CD4-positive, alpha-beta T cell treated with Interleukin-12 subunit alpha and Interleukin-12 subunit beta, for 1 hour (primary cell): ENCODE measurements at places on chromosomes 7 and 10.

GRCh38 chr7:44367475-44368043 is 42.2 kb upstream of the CAMK2B start:
- DNase-seq = no peak

- DNase-seq = no peak
These were observed 51.9 kb downstream of the CFTR start for GRCh38 chr7:117531595-117532244.

- no peak for DNase-seq
These were observed 52.2 kb upstream of the KCNIP2 start for GRCh38 chr10:101895781-101896180.

DNA sequence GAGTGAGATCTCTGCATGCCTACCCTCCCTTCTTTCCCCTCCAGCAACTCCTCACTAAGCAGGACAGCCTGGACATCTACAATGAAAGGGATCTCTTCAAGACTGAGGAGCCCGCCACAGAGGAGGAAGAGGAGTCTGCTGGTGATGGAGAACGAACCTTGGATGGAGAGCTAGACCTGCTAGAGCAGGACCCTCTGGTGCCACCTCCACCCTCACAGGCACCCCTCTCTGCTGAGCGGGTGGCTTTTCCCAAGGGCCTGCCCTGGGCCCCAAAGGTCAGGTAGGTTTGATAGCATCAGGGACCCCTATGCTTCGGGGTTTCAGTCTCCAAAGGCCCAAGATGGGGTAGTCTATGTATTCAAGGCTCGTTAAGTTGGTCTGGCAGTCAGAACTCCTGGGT is 23.9 kb downstream of the STRIP2 start:
- DNase-seq = no peak

- no peak for DNase-seq
These were observed 7.8 kb downstream of the MAD1L1 start for GRCh38 chr7:2224934-2225333.

- DNase-seq = no peak
These were observed 253.8 kb downstream of the MAD1L1 start for GRCh38 chr7:1978656-1979590.

GRCh38 chr7:135321556-135321955 is 87.9 kb downstream of the STRA8 start:
- no peak for DNase-seq

- DNase-seq = no peak
These were observed 13.5 kb upstream of the TBX20 start for GRCh38 chr7:35267411-35267810.

DNA sequence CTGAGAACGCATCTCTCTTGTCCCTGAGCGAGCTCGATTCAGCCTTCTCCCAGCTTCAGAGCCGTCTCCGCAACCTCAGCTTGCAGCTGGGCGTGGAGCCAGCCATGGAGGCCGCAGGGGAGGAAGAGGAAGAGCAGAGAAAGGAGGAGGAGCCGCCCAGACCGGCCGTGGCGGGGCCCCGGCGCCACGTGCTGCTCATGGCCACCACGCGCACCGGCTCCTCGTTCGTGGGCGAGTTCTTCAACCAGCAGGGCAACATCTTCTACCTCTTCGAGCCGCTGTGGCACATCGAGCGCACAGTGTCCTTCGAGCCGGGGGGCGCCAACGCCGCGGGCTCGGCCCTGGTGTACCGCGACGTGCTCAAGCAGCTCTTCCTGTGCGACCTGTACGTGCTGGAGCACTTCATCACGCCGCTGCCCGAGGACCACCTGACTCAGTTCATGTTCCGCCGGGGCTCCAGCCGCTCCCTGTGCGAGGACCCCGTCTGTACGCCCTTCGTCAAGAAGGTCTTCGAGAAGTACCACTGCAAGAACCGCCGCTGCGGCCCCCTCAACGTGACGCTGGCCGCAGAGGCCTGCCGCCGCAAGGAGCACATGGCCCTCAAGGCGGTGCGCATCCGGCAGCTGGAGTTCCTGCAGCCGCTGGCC is 43.2 kb downstream of the CHST3 start:
- no peak for DNase-seq

DNA sequence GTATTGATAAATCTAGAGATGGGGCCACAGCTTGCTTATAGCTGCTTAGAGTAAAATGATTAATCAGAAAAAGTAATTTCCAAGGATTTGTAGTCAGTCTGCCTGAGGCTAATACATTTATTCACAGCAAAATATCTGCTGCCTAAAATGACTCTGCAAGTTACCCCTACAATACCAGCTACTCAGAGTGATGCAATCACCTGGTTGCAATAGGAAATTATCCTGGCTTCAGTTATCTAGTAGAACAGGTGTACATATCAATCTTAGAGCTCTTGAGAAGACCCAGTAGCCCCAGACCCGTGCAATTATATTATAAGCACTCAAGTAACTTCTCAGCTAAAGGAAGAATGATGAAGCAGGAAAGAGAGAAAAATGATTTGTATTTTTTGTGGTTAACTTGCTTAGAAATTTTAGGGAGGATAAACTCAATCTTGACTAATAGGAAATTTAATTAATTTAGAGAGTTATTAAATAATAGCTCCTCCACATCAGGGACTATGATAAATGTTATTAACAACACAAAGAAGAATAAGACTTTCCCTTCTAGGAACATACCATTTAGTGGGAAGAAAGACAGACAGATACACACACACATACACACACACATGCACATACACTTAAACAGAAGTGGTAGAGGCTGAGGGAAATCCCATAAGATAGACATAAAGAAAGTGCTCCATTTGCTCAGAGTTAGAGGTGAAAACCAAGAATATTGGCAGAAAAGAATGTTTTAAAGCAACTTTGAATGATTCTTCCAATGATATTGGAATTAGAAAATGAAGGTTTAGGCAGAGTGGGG is 140.4 kb upstream of the PRSS1 start:
- no peak for DNase-seq

DNA sequence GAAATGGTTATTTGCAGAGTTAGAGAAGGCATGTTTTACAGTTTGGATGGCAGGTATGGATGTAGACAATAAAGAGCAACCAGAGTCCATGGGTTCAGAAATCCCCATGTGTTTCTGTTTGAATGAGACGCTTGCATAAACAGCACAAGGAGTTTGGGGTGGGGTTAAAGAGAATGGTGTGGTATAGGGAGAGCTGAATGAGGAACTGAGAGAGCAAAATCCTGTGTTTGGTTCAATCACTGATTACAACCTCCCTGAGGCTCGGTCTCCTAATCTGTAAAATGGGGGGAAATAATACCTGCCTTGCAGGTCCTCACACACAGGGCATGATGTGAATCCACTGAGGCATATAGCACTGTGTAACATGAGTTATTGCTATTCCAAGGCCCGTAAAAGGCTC is 23.7 kb downstream of the CAV1 start:
- no peak for DNase-seq

DNA sequence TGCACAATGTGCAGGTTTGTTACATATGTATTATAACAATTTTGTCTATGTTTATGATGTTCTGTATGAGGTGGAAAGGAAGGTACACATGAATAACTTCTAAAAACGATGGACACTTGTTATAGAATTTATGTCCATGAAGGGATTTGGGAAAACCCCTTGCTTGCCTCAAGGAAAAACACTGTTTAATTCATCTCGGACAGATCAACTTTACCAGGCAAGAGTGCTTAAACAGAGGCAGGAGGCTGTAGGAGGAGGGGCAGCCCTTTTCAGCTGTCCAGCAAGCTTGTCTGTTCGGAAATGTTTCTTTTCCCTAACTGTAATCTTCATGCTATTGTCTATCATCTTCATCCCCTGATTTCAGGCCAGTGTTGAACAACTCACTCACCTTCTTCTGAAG is 200.9 kb downstream of the CDC14C start:
- no peak for DNase-seq

- DNase-seq = peak; percentile 45
These were observed 84.8 kb upstream of the COL13A1 start for GRCh38 chr10:69716711-69717560.

DNA sequence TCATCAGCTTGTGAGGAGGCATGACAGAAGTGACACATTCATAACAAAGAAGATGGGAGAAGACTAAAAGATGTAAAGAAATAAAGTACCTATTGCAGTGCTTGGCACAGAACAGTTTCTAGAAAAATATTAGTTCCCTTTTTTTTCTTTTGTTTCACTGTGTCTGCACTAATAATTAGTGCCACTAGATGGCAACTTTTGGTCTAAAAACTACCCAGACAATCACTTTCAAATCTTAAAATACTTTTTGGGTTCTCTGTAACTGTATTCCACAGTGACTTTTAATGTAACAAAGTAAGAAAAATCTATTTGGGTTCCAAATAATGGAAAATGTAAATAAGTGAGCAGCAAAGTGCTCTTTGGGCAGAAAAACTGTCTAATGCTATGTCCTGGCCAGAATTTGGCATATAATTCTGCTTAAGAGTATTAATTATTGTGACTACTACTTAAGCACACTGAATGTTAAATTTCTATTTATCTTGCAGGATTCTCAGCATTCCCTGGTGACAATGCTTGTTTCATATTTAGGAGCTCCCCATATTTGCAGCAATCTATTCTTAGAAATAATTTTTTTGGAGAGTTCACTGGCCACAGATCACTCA is 134.8 kb upstream of the KIF5B start:
- DNase-seq = peak; percentile 53

GRCh38 chr7:25318047-25318446 is 89.8 kb upstream of the NPVF start:
- no peak for DNase-seq

DNA sequence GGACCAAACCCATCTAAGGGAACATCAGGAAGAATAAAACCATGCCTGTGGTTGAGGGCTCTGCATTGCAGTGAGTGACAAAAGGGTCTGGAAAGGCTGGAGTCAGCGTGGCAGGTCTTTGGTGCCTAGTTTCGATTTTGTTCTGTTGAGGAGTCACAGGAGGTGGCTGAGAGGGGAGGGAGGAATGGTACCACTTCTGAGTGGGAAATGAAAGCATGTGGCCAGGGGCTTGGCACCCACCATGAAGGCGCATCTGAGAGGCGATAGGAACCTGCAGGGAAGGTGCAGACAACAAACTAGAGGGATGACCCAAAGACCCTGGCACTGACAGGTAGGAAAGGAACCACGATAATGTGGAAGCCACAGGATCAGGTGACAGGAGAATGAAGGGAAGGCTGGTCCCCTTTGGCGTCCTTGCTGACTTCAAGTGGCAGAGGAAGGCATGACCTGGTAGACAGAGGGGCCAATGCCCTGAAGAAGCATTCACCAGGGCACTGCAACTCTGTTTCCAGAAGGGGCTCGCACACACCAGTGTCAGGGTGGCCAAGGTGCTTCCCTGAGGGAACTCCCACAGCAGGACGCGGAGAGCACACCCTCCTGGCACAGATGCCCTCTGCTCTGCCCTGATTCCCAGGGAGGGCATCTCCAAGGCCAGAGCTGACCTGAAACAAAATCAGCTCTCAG is 41.7 kb downstream of the HIPK2 start:
- no peak for DNase-seq

DNA sequence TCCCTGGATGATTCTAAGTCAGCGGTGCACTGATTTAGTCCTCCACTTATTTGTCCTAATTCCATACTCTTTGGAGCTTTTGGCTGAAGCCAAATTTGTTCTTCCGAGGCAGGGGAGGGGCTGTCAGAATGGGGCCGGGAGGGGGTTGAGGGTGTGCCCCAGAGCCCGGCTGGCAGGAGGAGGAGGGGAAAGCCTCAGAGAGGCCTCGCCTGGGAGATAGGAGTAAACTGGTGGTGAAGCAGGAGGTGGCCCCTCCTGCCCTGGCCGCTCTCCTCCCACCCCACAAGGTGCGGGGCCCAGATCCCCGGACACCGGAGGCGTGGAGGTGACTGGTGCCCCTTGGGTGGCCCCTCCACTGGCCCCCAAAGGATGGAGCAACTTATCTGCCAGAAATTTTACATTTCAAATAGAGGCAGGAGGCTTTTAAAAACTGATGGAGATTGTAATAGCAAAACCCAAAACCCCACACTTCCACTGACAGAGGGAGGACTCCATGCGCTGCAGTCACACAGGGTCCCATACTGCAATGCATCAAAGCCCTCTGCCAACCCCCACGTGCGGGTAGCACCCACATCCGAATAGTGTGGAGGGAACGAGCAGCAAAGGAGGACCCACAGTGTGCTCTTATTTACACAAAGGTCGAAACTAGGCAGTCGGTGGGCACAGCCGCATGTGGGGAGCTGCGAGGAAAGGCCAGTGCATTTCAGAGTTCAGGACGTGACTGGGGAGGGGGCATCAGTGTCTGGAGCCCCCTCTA is 61.9 kb downstream of the CAMK2B start:
- no peak for DNase-seq

GRCh38 chr10:118851062-118852035 is 96.6 kb upstream of the CACUL1 start:
- no peak for DNase-seq

DNA sequence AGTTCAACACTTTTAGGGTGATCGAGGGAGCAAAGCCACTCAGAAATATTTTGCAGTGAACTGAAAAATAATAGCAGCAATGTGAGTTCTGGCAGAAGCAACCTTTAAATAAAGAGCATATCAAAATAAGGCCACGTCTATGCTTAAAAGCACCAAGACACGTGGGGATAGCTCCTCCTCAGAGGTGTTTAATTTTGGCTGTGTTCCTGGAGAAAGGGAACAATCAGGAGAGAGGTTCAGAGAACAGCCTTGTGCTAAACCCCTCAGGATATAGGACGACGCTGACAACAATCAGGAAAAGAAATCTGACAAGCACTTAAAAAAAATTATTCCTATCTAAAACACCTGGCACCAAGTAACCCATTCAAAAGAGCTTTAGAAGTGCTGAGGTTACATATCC is 471.9 kb upstream of the CELF2 start:
- no peak for DNase-seq

GRCh38 chr7:50649259-50649885 is 84.2 kb upstream of the DDC start:
- no peak for DNase-seq

DNA sequence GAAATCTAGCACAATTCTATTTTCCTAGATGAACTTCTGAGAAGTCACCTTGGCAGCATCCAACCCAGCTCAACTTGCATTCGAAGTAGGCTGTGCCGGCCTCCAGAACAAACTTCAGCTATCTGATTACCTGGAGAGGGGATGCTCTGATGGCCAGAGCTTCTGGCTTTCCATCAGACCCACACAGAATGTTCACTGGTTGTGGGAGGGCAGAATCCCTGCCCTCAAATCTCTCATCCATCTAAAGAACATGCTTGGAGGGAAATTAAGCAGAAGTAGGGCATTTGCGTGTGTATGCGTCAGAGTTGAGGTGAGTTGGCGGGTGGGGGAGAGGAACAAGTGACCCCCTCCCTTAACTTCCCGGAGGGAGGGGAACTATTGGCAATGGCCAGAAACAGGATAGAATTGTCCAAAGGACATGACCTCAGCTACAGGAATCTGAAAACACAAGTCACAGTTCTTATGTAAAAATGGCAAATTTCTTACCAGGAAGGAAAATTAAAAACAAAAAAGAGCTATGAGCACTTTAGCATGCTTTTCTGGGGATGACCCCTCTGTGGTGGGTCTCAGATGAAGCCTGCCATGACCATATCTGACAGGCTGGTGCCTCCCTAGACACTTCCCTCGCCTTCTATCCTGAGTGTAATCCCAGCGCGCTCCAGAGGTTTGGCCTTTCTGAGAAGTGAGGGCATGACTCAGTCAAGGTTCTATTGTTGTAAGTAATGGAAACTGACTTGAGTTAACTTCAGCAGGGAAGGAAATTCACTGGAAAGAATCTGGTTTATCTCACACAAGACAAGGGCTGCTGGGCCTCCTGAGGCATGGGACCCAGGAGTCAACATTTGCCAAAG is 278.8 kb downstream of the RPS24 start:
- DNase-seq = no peak
